Activated CD8-positive, alpha-beta memory T cell treated with anti-CD3 and anti-CD28 coated beads for 4 hours (primary cell): ENCODE measurements at places on chromosomes 7 and 10.

GRCh38 chr10:109480836-109481235 lies 442.5 kb downstream of the XPNPEP1 start:
- no peak for DNase-seq

- DNase-seq = no peak
Measured at GRCh38 chr7:26237035-26237807, 35.7 kb downstream of the CBX3 start.

DNA sequence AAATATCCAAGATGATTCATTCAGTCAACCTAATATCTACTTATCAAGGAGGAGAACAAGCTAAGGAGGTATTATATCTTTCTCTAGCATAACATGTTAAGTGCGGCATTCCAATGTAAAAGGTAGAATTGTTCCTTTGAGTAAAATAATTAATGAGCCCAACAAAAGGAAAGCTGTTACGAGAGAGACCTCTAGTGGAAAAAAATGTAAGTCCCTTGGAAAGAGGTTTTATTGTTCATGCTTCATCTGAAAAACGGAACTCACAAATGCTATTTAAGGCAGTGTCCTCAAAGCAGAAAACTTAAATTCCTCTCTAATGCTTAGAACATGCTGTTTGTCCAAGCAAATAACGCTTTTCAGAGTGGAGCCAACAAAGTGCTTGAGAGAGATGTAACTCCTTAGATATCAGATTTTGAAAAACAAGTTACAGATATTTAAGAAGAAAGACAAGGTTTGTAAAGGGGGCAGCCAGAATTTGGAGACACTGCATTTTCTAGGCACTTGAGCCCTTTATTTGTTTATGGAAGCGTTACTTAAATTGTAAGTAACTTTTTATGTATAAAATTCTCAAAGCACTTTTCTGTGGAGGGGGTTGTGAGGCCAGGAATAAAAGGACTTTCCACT lies 119.9 kb downstream of the TFEC start:
- DNase-seq = no peak

- DNase-seq = no peak
Measured at GRCh38 chr10:60521974-60522405, 132.3 kb upstream of the ANK3 start.

DNA sequence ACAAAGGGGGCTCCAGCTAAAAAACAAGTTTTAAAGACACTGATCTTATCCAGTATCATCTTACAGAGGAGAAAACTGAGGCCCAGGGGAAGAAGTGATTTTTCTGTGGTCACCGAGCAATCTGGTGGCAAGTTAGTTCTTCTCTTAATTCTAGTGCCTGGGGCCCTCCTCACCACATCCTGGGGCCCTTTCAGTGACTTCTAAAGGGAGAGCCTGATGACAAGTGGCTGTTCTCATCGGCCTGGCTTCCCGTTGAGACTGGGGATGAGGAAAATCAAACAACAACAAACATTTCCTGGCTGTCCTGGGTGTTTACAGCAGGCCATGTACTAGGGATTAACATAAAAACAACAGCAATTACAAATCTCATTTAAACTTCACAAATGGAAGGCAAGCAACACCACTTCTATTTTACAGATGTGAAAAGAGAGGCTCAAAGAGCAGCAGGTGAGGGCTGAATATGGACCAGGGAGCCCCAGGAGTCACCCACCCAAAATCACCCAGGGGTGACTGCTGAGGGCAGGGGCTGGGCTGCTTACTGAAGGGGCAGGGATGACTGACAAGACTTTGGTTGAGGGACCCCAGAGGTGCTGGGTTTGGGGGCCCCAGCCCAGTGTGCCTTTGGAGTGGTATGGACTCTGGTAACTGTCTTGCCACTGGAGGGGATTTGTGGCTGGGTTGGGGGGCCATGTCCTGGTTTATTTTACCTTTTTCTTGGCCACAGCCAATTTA lies 24.7 kb upstream of the MTPAP start:
- no peak for DNase-seq

DNA sequence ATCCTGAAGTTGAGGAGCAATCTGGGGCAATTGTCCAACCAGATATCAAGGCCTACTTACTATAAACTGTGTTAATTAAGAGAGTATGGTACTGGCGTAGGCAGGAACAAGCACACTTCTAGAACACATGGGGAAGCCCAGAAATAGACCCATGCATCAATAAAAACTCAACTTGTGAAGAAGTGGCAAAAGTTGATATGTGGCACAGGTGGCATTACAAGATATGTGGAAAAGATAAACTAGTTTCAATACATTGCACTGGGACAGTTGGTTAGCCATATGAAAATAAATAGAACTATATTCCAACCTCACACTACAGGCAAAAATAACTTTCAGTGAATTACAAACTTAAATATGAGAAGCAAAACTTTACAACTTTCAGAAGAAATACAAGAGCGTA lies 828.7 kb upstream of the LRRN3 start:
- no peak for DNase-seq

DNA sequence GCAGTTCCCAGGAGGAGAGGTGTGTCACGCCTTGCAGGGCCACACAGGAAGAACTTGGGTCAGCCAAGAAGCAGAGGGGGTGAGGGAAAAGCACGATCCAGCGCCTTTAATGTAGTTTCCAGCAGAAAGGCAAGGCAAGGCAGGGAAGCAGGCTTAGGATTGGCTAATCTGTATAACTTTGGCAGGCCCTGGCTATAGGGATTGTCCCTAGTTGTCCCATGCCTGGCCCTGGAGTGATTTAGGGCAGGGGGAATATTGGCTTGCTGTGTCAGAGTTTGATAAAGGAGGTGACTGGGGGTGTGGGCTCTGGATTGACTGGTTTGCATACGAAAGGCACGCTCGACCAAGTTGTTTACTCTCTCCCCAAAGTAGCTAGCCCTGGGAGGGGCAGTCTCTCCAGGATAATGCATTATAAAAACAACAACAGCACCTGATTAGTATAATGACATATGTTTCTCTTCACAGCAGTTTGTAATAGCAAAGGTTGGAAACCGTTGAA lies 44.5 kb downstream of the RBM28 start:
- DNase-seq = no peak

- peak; percentile 24 for DNase-seq
Measured at GRCh38 chr10:127906548-127907377, at the start of gene PTPRE. PTPRE (plus strand) TSS chr10:127907103; CDS start chr10:128040882, 133,779 bp downstream.

DNA sequence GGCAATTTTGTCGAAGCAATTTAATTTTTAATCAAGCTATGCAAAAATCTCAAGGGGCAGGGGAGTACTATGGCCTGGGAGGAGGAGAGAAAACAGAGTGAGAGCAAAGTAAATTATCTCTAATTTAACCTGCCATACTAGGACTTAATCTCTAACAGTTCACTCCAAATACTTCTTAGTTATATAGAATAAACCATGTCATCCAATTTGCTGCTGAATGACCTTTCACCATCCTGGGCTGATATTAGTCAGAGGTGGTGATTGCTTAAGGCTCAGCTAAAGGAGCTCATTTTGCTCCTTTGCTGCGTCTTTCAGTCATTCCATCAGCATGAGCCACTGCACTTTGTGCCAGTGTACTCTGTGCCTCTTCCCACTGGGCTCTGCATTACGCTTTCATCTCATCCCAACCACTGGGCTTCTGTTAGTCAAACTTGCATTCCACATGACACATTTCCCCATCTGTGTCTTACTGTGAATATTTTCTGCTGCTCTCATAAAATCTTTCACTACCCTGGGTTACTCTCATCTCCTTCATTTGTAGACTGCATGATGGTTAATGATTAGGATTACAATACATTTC lies 84.3 kb downstream of the CD36 start:
- no peak for DNase-seq

GRCh38 chr10:66209025-66209424 lies 716.8 kb upstream of the LRRTM3 start:
- DNase-seq = no peak

DNA sequence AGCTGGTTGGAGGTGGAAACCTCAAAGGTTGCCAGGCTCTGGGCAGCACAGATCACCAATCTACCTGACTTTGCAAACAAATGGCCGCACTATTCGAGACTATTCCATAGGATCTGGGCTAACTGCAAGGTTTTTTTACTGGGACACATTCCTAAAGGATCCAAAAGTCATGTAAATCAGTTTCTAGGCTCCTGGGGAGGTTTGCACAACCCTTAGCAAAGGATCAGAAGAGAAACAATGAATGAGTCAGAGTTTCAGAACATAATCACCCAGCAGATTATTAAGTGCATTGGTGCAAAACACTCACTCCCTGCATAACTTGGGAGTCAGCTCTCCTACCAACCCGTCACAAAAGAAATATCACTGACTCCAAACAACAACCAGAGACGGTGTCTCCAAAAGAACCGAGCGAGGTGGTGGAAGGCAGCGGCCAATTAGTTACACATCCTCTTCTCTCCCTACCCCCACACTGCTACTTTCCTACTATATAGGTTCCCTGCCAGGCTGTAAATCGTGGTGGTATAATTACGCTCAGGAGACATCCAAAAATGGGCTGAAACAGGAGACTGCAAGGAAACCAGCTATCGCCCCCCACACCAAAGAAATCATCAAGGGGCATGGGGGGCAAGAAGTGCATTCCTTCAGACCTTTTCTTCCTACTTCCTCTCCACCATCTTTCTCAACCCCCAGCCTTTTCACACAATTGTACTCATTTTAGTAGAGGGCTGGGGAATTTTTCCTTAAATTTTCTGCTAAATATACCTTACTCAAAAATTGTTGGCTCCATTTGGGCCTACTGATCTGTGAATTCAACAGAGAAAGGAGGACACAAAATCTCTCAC lies 3.2 kb downstream of the UBE2H start:
- DNase-seq = no peak

GRCh38 chr10:73914036-73914435 lies 3.1 kb downstream of the PLAU start:
- no peak for DNase-seq

GRCh38 chr10:78304091-78305045 lies 270.7 kb downstream of the RPS24 start:
- DNase-seq = no peak

DNA sequence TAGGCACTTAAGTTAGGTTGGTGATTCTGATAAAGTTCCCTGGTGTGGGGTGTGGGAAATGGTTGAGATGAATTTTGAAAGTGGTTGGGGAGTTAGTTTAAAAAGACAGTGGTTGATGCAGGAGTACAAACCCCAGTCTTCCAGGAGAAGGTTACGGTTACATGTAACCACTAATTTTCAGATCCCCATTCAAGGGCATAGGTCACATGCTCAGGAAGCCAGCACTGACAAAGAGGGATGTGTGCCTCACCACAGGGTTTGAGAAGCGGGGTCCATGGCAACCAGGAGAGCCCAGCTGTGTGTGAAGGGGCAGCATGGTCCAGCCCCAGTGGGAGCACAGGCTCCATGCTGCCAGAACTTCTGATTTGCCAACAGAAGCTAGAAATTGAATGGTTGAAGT lies 144.2 kb downstream of the MDFIC start:
- no peak for DNase-seq

DNA sequence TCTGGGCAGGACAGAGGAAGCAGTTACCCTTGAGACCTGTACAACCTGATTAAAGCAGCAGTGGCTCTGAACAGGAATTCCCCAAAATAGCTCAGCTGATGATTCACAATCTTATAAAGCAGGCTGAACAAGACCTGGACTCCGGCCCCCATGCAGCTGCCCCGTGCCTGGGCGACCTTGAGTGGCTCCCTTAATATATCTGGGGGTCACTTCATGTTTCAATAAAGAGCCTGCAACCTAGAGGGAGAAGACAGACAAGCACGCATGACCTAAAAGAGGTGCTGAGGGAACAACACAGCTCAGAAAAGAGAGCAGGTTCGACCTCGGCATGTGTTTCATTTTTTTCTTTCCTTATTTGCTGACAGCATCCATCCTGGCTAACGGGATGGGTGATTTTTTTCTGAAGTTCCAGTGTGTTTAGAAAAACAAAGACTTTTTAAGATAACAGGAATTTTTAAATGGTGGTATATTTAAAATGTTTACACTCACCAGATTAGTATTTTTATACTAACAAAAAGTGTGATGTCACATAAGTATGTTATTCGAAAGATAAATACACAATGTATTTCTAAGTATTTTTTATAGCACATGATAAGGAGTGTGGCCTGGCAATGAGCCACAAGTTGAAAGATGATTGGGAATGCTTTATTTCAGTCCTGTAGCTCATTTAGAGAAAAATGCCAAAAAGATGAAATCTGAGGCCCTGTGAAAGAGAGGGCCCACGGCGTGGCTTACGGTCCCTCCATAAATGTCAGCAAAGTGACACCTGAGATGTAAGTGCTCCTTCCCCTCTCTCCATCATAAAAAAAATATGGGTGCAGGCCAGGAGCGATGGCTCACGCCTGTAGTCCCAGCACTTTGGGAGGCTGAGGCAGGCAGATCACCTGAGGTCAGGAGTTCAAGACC lies 161.3 kb downstream of the SLIT1 start:
- no peak for DNase-seq

- no peak for DNase-seq
Measured at GRCh38 chr7:23863209-23863787, 153.3 kb downstream of the STK31 start.

DNA sequence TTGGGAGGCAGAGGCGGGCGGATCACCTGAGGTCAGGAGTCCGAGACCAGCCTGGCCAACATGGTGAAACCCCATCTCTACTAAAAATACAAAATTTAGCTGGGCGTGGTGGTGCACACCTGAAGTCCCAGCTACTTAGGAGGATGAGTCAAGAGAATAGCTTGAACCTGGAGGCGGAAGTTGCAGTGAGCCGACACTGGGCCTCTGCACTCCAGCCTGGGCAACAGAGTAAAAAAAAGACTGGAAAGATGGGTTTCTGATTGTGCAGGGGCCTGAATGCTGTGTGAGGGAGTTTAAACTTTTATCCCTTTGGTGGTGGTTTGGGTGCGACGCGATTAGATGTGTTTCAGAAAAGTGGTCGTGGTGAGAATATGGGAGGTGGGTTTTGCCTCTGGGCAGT lies 1.8 kb downstream of the CHST12 start:
- no peak for DNase-seq

DNA sequence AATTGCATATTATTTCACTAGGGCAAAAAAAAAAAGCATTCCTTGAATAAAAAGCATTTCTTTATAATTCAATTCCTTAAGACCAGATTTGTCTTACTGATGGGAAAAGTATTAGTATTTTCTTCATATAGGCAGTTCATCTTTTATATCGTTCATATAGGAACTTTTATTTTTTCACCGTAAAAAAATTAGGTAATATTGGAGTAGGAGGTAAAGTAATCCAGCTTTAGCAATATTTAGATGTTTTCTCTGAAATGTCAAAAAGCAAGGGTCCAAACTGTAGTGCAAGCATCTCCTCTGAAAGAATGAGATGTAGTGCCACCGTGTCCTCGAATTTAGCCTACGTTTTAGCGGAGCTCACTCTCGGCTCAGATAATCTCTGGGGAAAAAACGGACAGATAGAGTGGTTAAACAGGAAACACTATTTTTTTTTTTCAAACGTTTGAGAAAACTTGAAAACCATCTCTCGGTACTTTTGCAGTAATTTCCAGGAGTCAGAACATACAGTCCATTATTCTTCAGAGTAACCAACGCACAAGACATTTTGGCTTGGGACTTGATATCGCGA lies 5.5 kb upstream of the SPAG6 start:
- no peak for DNase-seq
